RPMI7951 (cell line): ENCODE measurements at places on chromosomes 2 and 18. TPM values are rescaled to one million over a fixed set of nuclear protein-coding genes. Genes with fewer than 3 reads are reported as not detected.
A peak's percentile ranks its signal among the peaks of the same experiment; 100 is the strongest.

The SCN9A gene
- under 0.01 and 0.12 TPM in 2 replicates for total RNA-seq

GRCh38 chr18:7390731-7391492, 160.0 kb downstream of the LRRC30 start:
- no peak for DNase-seq

DNA sequence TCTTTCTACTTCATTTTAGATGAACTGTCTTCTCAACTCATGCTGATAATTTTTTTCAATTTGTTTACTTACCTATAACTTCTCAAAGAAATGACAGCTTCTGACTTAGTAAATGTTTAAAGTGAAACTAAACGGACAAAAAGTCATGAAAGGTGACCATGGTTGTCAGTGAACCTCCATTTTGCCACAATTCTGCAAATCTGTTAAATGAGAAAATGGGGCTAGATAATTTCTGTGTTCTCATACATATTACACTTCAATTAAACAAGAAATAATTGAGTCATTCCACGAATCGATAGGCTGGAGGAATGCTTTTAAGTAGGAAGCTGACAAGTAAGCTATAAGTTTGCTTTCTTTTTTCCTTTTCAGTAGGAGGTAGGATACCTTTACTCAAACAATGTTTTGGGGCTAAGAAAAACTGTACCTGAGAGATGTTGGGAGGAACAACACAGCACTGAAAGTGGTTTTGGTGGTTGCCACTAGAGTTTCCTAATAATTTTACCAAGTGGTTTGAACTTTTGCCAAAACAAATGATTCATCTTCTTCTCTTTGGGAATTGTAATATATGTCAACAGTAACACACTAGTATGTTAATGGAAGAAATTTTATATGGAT, 17.1 kb downstream of the DYNAP start:
- peak; percentile 48 for DNase-seq

DNA sequence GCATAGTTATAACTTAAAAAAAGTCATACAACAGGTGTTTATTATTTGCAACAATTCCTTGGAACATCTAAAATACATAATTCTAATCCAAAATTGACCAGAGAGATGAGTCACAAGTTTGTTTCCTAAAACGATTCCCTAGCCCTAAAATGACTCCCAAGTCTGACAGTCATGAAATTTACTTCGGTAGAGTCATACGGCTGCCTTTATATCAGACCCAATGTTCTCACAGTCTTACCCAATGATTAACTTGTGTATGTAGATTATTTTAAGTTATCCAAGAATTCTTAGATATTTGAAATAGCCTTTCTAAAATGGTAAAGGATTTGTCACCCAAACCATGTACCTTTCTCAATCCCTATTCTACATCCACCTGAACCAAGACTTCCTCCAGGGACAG, 174.9 kb downstream of the LAMA1 start:
- DNase-seq, result no peak

DNA sequence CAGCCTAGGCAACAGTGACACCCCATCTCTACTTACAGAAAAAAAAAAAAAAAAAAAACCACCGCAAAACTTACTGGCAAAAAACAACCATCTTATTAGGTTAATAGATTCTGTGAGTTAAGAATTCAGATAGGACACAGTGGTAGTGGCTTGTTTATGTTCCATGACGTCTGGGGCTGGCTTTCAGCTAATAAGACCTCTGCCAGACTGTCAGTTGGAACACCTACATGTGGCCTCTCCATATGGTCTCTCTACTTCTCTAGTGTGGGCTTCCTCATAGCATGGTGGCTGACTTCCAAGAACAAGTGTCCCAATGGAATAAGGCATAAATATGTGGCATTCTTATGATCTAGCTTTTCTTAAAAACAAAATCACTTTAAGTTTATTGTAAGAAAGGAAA, 94.0 kb upstream of the OTX1 start:
- DNase-seq, result no peak

- no peak for DNase-seq
These were observed 5.4 kb upstream of the CHRNG start for GRCh38 chr2:232533944-232534710.

DNA sequence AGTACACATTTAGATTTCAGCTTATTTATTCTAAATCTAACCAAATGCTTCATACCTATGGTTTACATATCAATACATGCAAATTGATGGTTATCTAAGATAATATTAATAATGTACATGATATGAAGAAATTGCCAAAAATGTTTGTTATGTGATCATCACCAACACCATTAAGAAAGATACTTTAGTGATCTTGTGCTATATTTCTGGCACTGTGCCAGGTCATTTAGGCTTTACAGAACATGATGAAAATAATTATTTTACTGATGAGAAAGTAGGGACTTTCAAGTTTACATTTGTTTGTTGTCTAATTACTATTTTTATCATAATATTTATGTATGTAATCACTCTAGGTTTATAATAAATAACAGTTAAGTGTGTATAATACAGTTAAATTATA, 158.3 kb downstream of the GULP1 start:
- no peak for DNase-seq

- no peak for DNase-seq
These were observed 32.9 kb upstream of the PPM1B start for GRCh38 chr2:44135771-44136170.

- no peak for DNase-seq
These were observed 18.7 kb upstream of the SULT1C3 start for GRCh38 chr2:108220942-108221541.

DNA sequence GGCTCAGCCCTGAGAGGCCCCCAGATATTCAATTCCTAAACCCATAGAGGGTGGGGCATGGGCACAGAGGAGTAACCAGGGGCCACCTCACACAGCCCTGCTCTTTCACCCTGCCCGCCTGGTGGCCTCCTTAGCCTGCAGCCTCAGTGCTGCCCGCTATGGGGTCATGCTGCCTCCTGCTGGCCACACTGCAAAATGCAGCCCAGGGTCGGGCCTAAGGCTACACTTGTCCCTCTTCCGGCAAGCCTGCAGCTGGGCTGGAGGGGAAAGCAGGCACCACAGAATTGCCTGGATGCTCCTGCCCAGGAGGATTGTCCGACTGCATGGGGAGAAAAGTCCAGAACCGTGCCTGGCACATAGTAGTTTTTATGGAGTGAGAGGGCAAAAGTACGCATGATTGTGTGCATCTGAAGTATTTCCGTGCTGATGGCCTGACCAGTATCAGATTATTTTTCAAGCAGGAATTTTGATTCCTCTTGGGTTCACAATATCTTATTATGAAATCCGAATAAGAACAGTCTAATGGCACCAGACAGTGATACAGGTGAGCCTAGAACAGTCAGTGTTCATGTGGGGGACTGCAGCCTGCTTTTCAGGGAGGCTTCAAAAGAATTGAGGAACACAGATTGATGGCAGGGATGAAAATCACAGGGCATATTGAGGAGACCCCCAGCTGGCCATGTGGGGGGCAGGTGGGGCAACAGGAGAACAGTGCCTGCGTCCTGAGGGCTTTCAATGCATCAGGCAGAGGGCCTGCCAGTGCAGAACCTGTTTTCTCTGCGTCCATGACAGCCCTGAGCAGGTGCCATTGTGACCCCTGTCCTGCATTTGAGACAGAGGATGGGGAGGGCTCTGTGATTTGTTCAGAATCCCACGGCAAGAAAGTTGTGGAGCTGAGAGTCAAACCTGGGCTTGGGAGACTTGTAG, 51.2 kb upstream of the ALPP start:
- DNase-seq, result peak; percentile 29

GRCh38 chr2:28927878-28928277, 33.4 kb downstream of the WDR43 start:
- no peak for DNase-seq

GRCh38 chr2:200168641-200169555, 137.6 kb upstream of the SPATS2L start:
- no peak for DNase-seq

GRCh38 chr18:55768255-55768654, 180.3 kb upstream of the TCF4 start:
- DNase-seq, result peak; percentile 62

DNA sequence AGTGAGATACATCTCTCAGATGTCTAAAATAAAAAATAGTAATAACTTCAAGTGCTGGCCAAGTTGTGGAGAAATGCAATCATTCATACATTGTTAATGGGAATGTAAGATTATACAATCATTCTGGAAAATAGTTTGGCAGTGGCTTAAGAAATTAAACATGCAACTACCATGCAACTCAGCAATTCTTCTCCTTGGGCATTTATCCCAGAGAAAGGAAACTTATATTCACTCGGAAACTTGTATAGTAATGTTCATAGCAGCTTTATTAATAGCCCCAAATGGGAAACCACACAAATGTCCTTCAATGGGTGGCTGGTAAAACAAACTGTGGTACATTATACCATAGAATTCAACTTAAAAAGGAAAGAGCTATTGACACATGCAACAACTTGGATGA, 274.0 kb upstream of the SPRED2 start:
- no peak for DNase-seq

GRCh38 chr2:19736191-19736831, 165.5 kb downstream of the TTC32 start:
- DNase-seq, result no peak
